Stimulated activated CD4-positive, alpha-beta T cell treated with anti-CD3 and anti-CD28 coated beads, Interleukin-1b, Interleukin-23, amount 100 ng/mL, for 24 hours (primary cell): ENCODE measurements at places on chromosomes 7 and 10.

- no peak for DNase-seq
Observed at GRCh38 chr7:114110666-114111065, 191.9 kb upstream of the PPP1R3A start.

GRCh38 chr10:51926337-51926736 lies 226.9 kb upstream of the CSTF2T start:
- DNase-seq, result no peak

DNA sequence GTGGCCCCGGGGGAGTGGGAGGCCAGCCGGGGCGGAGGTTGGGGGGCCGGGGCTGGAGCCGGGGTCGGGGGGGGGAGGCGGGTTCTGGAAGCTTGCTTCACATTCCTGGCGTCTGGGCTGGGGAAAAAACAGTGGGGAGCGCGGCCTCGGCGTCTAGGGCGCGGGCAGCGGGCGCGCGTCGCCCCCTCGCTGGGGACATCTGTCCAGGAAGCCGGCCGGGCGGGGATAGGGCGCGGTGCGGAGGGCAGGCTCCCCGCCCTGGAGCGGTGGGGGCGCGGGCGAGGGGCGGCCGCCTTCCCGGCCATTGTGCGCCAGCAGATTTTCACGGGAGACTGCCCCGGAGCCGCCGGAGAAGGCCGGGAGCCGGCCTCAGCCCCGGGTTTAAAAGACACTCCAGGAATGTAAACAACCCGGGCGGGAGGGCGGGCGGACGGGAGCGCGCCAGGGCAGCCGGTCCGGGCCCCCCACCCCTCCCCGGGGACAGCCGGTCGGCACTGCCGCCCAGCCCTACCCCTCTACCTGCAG lies 1.4 kb downstream of the ZMIZ1 start:
- DNase-seq, result no peak

- no peak for DNase-seq
Observed at GRCh38 chr7:55423277-55423711, 58.2 kb downstream of the LANCL2 start.

GRCh38 chr10:127154831-127155620 lies 41.4 kb downstream of the INSYN2A start:
- DNase-seq, result no peak

- DNase-seq, result no peak
Observed at GRCh38 chr7:150370612-150371071, 2.0 kb downstream of the REPIN1 start.

DNA sequence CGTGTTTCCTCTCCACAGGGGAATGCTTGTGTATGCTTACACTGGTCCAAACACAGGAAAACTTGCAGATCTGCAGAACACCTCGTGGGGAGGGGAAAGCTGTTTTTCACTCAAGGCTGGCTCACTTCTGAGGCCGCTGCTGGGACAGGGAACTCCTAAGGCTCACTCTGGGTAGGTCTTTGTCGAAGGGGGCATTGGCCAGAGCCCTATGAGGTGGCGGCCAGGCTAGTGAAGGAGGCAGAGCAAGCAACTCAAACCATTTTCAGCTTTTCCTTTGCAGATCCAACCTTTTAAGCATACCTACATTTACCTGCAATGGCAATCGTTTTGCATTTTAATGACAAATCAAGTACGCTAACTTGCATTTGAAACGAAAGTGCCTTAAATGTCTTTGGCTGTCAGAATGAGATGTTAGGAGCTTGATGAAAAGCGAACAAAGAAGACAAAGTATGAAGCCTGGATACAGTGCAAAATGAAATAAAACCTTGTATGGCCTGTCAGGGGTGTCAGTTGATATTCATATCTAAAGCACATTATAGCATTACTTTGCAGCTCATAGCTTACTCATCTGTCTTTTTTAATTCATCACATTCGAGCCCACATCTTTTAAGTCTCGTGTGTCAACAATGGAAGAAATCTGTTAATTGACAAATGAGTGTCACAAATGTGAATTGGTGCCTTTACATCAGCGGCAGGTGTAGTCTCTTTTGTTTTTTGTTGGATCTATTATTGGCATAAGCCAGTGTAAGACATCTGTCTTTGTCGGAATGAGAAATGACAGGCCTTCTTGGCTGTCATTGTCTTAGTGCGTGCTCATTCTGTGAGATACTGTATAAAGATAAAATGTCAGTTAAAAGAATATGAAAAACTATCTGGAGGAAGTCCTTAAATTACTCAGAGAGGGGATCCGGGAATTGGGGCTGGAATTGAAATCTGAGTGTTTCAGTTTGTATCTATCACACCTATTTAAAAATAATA lies 30.5 kb downstream of the LRMDA start:
- no peak for DNase-seq

- no peak for DNase-seq
Observed at GRCh38 chr7:21357151-21358097, 70.5 kb upstream of the SP4 start.

- no peak for DNase-seq
Observed at GRCh38 chr10:60367024-60367423, 22.7 kb downstream of the ANK3 start.

DNA sequence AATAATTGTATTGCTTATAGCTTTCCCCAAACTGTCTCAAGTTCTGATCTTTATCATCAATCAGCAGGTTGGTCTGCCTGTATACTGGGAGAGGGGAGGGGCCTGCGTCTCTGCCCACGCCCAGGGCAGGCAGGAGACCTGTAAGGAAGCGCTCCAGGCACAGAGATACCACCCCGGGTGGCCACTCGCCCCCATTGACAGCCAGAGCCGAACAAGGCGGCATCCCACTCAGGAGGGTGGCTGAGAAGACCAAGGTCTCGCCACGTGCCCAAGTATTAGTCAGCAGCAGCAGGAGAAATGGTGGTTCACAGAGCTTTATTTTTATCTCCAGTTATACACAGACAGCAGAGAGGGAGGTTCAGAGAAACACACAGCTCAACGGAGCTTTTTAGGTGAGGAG lies 7.2 kb downstream of the STK32C start:
- no peak for DNase-seq

- DNase-seq, result no peak
Observed at GRCh38 chr7:40263752-40264390, 129.1 kb downstream of the SUGCT start.

GRCh38 chr10:78537018-78537417 lies 503.4 kb downstream of the RPS24 start:
- no peak for DNase-seq

GRCh38 chr10:5818894-5819293 lies 5.7 kb upstream of the GDI2 start:
- DNase-seq, result no peak

- no peak for DNase-seq
Observed at GRCh38 chr7:666454-667292, 59.8 kb upstream of the DNAAF5 start.

GRCh38 chr10:80407812-80408241 lies 524 bp upstream of the PRXL2A start:
- peak; percentile 17 for DNase-seq

GRCh38 chr10:89973326-89973725 lies 271.9 kb downstream of the KIF20B start:
- DNase-seq, result no peak

DNA sequence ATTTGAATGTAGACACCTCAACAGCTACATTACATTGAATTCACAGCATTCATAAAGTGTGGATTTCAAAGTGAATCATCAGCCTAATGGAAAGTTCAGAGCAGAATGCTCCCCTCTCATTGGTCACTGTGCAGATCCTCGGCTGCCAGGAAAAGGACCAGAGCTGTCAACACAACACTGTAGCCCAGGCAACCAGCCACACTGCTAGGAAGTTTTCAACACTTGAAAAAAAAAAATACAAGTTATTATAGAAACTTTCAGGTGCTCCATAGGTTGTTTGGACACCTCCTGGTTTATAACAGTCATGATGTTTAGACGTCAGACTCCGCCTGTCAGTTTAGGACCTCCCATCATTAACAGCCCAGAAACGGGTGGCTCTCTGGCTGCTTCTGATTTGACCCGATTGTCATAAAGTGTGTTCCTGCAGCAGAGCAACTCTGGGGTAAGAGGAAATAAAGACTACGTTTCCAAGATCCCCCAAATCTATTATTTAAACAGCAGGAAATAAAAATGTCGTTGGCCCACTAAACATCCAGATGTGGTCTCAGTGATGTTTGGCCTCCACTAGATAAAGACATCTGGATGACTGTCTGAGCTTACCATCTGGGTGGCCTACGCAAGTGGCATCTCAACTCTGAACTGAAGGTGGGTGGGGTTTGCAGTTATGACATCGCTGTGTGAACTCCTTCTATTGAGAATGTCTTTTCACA lies 117.4 kb downstream of the CABCOCO1 start:
- no peak for DNase-seq

DNA sequence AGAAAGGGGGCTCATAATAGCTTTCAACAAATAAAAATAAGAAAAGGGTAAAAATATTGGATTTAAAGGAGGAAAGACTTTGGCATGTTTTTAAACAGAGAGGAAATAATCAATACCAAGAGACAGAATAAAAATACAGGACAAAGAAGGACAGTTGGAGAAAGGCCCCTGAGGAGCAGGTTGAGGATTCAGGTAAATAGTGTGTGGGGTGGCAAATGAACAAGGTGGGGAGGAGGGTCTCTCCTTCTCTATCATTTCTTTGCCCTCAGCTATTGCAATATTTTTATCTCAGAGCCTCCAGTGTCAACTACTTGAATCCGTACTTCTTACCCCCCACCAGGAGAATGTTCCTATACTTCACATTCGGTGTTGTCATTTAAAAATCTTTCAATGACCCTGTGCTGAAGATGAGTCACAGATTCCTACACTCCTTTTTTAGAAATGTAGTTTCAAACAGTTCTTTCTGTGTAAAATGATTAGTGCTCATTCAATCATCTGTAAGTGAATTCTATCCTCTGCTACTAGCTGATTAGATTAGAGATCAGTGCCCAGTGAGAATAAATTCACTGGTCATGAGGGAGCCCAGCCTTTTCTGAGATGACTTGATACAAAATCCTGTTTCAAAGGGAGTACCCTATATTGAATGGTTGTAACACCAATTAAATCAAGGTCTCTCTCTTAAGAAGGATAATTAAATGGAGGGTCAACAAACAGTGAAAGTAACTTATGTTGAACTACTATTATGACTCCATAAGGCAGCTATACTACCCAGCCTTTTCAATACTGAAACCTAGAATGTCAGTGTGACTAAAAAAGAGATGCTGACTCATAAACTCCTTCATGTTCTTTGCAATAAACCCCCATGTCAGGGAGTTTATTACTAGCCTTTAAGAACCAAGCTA lies 50.4 kb upstream of the WNT16 start:
- DNase-seq, result no peak

DNA sequence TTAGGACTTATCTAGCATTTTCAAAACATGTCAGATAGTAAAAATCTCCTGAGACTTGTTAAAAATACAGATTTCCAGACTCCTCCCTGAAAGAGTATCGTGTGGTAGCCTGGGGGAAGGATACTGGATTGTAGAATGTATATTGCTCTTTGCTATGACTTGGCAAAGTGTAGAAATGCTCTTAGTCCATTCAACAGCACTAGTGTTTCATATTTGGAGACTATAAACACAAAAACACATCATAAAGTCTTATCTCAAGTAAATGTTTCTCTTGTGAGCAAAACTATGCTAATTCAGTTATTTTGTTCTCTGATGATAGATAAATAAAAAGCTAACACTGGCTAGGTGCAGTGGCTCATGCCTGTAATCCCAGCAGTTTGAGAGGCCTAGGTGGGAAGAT lies 137.5 kb upstream of the PRPS1L1 start:
- no peak for DNase-seq

- DNase-seq, result no peak
Observed at GRCh38 chr10:93124580-93125318, 51.1 kb downstream of the CYP26A1 start.

DNA sequence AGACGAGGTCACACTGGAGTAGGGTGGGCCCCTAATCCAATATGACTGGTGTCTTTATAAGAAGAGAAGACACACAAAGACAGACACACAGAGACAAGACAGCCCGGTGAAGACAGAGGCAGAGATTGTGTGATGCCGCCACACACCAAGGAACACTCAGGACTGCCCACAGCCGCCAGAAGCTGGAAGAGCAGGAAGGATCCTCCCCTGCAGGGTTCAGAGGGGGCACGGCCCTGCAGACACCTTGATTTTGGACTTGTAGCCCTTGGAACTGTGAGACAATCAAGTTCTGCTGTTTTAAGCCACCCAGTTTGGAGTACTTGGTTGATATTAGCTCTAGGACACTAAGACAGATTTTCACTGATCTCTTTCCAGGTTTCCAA lies 72.1 kb upstream of the NANOS1 start:
- DNase-seq, result no peak

- DNase-seq, result no peak
Observed at GRCh38 chr10:24448351-24448999, 239.5 kb downstream of the KIAA1217 start.

- peak; percentile 3 for DNase-seq
Observed at GRCh38 chr7:107744345-107744750, 406 bp downstream of the CBLL1 start.

DNA sequence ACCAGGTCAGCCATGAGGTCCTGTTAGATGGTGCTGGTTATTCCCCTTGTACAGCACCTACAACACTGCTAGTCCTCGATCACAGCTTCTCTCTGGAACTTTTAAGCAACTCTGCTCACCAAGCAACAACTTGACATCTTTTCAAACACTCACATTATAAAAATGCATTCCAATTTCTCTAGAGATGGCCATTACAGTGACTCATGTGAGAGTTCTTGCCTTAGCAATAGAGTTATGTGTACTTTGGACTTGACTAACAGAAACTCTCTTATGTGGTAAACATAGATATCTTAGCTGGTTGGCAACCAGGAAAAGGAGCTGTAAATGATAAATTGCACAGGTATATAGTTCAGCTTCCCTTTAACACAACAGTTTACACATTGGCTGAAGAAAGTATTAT lies 122.2 kb downstream of the PDE1C start:
- DNase-seq, result no peak

GRCh38 chr7:132475669-132476116 lies 100.6 kb downstream of the PLXNA4 start:
- DNase-seq, result no peak

- no peak for DNase-seq
Observed at GRCh38 chr7:13989126-13989948, at the start of gene ETV1. Gene ETV1, minus strand, starts transcription at chr7:13989666. Its CDS starts 614 bp downstream, at chr7:13989052.

DNA sequence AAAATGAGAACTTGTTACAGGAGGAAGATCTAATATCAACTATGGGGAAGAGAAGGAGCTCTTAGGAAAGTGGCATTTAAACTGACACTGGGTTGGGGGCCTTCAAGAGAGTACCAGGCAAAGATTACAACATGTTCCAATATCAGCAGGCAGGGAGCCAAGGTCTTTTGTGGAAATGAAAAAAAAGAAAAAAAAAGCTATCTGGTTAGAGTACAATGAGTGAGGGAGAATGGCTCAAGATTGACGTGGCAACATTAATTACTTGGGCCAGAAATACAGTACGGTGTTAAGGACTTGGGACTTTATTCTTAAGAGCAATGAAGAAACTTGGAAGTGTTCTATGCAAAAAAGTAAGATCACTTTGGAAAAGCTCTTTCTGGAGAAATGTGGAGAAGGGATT lies 132.3 kb upstream of the CDK1 start:
- no peak for DNase-seq

GRCh38 chr10:109977382-109977806 lies 30.4 kb upstream of the ADD3 start:
- DNase-seq, result no peak

- DNase-seq, result no peak
Observed at GRCh38 chr10:130921461-130921860, 390.1 kb downstream of the TCERG1L start.

- DNase-seq, result no peak
Observed at GRCh38 chr7:41336981-41337380, 365.9 kb downstream of the INHBA start.
